ENCODE measurements at places on chromosomes 7 and 10.

DNA sequence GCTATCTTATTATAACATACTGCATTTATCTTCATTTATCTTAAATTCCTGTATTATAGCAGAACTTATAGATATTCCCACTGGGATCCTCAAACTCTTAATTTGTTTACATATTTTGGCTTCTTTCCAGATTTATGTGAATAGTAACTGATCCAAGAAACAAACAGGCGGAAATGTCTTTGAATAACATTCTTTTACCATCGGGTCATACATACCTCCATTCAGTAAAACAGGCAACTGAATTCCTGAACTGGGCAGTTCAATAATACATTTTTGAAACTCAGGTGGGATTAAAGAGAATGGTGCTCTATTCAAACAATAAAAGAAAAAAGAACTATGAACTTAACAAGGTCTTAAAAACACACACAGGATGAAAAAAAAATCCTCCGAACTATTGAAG, 337.4 kb downstream of the CRPPA start:
- DNase-seq, result peak; percentile 32

DNA sequence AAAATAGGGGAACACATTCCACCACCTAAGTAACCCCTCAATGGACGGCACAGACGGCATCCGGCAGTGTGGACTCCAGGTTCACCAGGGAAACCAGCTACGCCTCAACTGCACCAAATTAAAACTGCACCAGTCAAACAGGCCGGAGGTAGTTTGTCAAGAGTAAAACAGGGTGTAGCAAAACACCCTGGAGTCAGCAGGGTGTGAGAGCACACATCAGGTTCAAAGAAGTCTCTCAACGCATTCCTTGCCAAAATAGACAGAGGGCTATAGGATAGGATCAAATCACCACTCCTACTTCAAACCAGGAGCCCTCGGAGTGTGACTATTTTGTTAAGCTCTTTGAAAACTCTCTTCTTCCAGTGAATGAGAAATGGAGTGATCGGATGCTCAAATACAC, 135.9 kb downstream of the PARD3 start:
- no peak for DNase-seq

- no peak for DNase-seq
Observed at GRCh38 chr10:64067009-64067606, 545.9 kb downstream of the REEP3 start.

DNA sequence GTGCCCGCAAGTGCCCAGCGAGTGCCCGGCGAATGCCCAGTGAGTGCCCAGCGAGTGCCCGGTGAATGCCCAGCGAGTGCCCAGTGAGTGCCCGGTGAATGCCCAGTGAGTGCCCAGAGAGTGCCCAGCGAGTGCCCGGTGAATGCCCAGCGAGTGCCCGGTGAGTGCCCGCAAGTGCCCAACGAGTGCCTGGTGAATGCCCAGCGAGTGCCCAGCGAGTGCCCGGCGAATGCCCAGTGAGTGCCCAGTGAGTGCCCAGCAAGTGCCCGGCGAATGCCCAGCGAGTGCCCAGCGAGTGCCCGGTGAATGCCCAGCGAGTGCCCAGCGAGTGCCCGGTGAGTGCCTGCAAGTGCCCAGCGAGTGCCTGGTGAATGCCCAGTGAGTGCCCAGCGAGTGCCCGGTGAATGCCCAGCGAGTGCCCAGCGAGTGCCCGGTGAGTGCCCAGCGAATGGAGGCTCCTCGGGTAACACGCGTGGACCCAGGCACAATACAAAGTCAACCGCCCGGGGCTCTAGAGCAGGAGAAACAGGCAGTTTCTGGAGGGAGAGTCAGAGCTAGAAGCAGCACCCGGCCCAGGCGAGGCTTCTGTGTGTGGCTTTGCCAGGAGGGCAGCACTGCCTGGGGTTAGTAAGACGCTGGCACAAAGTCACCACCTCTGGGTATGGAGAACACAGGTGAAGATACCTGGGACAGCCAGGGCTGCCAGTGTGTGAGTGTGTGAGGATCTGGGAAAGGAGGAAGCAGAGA, 38.2 kb upstream of the CFAP46 start:
- DNase-seq, result no peak

DNA sequence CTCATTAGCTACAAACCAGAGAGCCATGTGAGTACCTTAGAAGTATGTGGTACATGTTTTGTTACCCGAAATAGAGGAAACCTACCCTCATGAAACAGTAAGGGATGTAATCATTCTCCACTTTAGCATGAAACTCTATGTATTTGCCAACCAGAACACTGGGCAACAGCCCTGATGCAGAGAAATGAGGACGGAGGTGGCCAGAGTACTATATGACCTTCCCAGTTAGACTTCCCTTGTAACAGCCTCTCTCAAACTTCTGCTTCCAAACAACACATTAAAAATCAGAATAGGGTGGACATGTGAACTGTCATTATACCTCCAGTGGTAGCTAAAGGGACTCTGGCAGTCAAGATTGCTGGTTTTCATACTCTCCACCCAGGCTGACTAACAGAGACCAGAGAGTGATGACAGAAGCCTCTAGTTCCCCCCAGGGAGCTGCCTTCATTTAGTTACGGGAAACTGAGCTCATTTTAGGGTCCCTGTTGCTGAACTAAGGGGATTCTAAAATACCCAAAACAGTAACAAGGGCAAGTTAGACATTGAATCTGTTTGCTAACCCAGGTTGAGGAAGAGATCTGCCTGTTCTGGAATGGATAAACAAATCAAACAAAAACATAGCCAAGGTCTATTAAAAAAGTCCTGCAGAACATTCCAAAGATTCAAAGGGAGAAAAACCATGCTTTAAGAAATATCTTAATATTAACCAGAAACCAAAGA, 83.1 kb downstream of the VPS41 start:
- DNase-seq, result peak; percentile 29

DNA sequence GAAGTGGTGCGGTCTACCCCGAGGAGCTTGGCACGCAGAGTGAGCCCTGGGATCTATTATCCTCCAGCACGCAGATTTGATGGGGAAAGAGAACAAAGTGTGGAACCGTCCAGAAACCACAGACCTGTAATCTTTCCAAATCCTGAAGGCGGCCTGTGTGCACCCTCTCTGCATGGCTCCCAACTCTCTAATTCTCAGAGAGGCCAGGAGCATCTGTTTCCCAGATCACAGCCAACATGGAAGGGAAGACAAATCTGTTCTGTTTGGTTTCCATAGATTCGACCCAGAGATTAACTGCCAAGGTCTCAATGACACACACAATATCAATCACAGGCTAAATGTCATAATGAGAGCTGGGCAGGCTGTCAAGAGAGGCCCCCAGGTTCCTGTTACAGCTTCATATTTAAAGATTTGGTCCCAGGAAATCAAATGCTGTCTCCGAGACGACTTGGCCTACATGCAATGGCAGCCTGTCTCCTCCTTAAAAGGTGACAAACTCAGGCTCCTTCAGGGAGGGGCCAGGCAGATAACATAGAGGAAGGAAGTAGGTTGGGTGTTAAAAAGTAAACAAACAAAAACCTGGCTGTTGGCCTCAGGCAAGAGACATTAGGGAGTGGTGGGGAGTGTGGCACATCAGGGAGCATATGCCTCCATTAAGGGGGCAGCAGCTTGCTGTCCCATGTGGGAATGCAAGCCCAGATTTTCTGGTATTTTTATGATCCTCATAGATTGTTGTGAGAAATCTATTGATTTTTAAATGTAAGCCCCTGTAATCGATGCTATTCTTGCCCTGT, 48.8 kb upstream of the SAMD8 start:
- no peak for DNase-seq

DNA sequence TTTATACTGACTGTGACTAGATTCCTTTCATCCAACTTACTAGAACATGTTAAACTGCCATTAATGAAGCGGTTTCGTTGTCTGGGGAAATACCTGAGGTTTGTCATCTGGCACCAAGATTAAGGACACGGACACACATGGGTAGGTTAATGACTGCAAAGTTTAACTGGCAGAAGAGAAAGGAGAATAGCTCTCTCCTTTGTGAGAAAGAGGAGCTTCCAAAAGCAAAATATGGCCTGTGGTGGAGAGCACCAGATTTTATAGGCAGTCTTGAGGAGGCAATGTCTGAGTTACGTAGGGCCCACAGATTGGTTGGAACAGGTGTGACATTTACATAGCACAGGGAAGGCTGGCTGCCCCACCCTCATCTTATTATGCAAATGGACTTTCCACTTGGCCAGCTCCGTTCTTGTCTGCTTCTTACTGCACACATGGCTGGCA, 1193.0 kb upstream of the CELF2 start:
- no peak for DNase-seq

- DNase-seq, result peak; percentile 94
Observed at GRCh38 chr7:20241194-20241910, 24.2 kb upstream of the MACC1 start.

DNA sequence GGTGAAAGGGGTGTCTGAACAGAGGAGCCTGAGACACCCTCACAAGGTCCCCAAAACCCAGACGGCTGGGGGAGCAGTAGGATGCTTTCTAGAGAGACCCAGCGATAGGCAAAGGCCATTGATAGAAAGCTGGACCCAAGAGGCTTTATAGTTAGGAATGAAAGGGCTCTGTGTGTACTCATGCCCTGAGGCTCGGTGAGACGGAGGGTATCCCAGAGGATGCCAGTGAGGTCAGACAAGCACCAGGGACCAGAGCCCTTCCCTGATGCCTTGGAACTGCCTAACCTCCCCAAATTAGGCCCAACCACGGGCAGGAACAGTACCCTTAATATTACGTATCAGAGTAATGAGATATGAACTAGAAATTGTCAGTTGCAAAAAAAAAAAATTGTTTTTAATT, 48.6 kb upstream of the RTKN2 start:
- DNase-seq, result no peak
